ENCODE measurements at places on chromosomes 1 and 21.

DNA sequence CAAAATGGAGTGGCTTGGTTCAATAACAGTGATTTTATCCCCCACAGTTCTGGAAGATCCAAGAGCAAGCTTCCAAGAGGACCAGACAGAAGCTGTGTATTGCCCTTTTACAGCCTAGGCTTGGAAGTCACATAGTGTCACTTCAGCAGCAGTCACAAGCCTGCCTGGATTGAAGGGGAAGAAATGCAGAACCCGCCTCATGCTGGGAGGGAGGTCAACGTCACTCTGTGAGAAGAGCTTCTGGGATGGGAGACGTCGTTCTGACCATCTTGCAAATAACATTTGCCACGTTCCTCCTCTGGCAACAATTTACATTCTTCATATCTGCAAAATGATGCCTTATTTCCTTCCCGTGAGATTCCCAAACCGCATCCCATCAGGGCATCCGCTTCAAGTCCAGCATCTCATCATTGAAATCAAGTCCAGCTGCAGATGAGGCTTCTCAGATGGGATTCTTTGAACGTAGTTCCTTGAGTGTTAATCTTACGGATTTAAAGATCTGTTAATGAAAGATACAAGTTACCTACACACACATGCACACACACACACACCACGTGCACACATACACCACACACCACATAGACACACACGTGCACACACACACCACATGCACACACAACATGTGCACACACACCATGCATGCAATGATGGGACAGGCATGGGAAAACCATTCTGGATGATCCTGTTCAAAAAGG lies 23.9 kb upstream of the KIF1B start:
- DNase-seq: no peak

DNA sequence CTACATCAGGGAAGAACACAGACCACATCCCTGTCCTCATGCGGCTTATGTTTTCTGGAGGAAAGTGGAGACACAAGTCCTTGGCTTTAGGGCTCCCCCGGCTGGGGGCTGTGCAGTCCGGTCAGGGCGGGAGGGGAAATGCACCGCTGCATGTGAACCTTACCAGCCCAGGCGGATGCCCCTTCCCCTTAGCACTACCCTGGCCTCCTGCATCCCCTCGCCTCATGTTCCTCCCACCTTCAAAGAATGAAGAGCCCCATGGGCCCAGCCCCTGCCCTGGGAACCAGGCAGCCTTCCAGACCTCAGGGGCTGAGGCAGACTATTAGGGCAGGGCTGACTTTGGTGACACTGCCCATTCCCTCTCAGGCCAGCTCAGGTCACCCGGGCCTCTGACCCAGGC lies 45.5 kb downstream of the TNNT2 start:
- DNase-seq: no peak

DNA sequence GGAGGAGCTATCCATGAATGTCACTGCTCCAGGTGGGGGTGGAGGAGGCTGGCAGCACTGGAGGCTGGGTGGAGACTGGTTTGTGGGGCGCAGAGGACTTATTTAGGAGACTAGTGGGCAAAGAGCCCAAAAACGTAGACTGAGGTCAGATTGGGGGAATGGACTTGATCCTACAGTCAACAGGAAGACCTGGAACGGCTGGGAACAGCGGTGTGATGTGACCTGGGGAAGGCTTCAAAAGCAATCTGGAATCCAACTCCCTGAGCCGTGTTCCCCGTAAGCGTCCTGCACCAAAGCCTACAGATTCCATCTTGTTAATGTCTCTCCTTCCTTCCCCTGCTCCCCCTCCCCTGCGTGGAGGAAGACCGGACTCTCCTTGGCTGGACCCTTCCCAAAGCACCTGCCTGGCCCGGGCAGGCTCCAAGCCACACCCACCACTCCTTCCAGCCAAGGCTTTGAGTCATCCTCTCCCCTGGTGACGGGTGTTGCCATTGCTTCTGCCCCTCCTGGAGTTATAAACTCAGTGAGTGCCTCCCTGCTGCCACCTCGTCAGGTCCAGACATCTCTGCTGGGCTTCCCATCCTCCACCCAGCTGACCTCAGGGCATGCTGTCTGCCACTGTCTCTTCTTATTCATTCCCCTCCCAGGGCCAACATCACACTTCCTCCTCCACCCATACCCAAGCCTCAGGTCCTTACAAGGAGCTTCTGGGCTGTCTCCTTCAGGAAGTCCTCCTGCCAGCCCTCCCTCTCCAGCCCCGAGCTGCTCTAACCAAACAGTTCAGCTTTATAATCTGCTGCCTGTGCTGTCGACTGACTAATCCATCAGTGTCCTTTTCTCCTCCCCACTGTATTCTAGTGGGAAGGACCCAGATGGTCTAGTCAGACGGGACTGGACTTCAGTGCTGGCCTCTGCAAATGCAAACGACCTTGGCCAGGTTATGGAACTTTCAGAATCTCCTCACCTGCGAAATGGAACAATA lies 1.6 kb upstream of the CLSTN1 start:
- no peak for DNase-seq

GRCh38 chr1:160460683-160461287 lies 60.4 kb downstream of the VANGL2 start:
- DNase-seq: no peak

- no peak for DNase-seq
Observed at GRCh38 chr1:61268546-61269240, 186.3 kb downstream of the NFIA start.

DNA sequence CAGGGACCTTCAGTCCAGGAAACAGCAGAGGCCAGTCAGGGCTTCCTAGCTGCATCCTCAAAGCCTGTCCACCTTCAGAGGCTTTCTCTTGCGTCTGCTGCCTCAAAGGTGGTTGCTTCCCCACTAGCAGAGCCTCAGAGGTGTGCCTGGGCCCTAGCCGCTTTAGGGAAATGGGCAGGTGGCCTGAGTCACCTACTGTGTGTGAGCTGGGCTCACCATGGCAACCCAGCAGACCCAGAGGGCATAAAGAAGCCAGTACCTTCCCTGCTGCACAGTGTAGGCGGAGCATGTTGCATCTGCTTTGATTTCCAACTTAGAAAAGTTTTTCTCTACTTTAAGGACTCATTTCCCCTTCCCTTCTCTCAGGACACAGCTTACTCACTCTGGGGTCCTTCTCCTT lies 12.5 kb downstream of the SLC9A1 start:
- no peak for DNase-seq

DNA sequence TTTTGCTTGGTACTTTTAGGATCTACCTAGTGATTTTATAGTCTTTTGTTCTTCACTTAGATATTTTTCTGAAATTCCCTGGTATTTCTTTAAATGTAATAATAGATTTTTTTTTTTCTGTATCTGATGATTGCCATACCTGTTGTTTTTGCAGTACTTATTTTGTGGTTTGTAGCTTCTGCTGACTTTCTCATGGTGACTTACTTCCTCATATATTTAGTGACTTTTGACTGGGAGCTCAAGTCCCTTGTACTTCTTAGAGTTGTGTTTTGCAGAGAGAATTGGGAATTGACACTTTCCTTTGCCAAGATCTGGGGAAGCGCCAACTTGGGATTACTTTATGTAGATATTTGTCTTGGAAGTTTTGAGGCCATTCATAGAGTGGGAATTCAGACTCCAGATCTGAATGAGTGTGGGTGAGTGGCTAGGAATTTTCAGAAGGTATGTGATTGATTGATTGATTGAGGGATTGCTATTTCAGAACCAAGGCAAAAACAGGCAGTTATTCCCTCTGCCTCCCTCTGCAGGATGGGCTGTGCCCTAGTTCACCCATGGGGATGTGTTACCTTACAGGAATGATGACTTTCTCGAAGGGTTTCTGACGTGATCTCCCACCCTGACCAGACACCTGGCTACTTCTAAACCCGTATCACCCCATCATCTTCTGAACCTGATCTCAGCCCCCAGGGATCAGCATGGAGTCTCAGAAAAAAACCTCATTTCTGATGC lies 219.5 kb downstream of the URB2 start:
- DNase-seq: no peak

- no peak for DNase-seq
Observed at GRCh38 chr1:154837034-154837671, 32.9 kb downstream of the KCNN3 start.

Measured in stimulated activated CD4-positive, alpha-beta T cell treated with anti-CD3 and anti-CD28 coated beads, TNF-alpha, amount 100 ng/mL, for 48 hours (primary cell).